ENCODE measurements at places on chromosomes 13 and 19. TPM values are rescaled to one million over a fixed set of nuclear protein-coding genes. Genes with fewer than 3 reads are reported as not detected.
A peak's percentile ranks its signal among the peaks of the same experiment; 100 is the strongest.

The ATP5F1D gene
- total RNA-seq: 656 TPM

DNA sequence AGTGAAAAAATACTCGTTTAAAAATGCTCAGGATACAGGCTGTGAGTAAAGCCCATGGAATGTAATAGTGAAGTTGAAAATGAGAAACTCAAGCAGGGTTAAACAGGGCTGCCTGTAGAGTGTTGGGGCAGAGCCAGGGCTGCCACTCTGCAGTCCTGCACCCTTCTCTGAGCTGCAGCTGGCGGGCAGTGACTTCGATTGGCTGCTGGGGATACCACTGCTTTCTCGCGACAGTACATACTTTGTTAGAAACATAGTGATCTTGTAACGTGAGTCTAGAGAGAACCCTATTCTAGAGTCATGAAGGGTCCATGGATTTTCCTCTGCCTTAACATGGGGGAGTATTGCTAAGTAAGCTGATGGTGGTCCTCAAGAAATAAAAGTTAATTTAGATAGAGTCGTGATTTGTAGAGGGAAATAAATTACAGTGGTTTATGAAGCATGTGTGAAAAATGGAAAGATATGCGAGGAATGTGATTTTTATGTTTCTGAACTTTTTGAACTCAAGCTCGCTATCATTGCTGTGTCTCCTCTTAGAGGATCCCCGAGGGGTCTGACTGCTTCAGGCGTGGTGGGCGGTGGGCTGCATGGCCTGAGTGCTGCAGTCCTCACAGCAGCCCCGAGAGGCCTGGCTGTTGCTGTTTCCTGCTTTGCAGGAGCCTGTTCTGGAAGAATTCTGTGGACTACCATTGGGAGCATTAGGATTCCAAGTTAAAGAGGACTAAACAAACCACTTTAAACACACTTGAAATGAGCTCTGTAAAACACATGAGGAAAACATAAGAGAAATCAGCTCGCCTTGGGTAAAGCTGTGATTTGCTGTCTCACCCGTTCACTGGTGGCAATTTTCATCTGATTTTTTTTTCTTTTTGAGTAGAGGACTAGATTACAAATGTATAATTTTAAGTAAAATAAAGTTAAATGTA lies 95.7 kb downstream of the ARHGEF7 start:
- peak; percentile 80 for DNase-seq

- DNase-seq: no peak
These were observed 14.7 kb upstream of the CEACAM6 start for GRCh38 chr19:41740415-41741243.

DNA sequence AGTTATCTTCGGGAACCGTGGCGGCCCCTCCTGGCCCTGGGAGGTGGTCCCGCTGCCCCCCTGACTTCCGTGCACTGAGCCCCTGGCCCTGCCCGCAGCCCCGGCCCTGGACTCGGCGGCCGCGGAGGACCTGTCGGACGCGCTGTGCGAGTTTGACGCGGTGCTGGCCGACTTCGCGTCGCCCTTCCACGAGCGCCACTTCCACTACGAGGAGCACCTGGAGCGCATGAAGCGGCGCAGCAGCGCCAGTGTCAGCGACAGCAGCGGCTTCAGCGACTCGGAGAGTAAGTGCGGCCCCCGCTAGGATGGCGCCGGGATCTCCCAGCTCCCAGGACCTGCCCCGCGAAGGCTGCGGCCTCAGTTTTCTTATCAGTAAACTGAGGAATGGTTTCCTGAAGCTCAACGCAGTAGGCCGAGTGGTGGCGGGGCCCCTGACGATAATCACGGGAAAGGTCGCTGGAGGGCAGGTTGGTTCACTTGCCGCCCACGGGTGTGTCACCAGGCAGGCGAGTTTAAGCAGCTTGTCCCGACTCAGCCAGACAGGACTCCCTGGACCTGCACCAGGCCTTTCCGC lies 924 bp downstream of the RGCC start:
- peak; percentile 74 for DNase-seq

- DNase-seq: peak; percentile 95
These were observed 3.9 kb upstream of the C19orf84 start for GRCh38 chr19:51394050-51394836.

The ZNF708 gene
- 4.3 TPM for total RNA-seq

The KLHL1 gene
- not detected for total RNA-seq

- DNase-seq: no peak
These were observed 678.1 kb downstream of the UQCRFS1 start for GRCh38 chr19:28534766-28535351.

DNA sequence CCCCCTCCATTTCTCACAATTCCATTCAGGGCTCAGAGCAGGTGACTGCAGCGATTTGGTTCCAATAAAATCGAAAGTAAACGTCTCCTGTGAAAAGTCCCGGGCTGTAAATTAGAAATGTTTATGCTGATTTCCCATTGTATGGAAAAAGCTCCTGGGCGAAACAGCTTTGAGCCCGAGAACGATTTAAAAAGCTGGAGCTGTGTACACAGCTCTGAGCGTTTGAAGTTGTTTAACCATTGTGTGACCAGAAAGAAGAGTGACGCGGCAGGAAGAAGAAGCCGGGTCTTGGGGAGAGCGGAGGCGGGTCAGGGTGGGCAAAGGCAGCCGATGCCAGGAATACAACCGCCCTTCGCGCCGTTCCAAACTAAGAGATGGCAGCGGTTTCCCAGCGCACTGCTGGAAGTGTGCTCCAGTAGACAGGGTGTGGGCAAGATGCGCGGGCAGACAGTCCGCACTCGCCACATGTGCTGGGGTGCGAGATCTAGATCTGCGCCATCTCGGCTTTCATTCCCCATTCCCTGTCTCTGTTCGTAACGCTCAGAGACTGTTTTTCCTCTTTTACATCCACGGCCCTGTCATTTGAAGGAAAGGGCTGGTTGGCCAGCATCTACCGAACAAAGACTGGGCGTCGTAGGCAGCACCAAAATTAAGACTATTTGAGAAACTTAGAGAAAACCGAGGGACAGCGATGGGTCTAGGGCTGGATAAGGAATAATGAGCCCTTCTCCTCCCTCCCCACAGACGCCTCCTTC lies 960 bp upstream of the GSX1 start:
- no peak for DNase-seq

DNA sequence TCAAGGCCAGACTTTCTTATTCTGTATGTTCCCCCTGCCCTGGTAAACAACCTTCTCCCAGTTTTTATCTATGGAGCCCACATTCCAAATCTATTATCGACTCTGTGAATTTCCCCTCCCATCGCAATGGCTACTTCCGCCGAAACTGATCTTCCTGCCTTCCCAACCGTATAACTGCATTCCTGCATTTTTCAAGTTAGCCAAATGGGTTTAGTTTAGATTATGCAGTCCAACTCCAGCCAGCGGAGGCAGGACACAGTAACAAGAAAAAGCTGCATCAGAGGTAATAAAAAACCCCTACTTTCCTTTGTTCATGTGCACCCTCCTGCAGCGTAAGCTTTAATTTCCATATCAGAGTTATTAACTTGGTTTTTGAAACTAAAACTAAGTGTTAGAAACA lies 112.2 kb upstream of the ZNF91 start:
- no peak for DNase-seq

The ARL11 gene
- 0.57 TPM for total RNA-seq

GRCh38 chr19:55325172-55325571 lies at the start of gene TMEM150B:
Gene TMEM150B, minus strand, starts transcription at chr19:55325341. Its CDS starts 4,305 bp downstream, at chr19:55321036.
- no peak for DNase-seq

GRCh38 chr19:48623556-48624066 lies 4.3 kb downstream of the SPHK2 start:
- no peak for DNase-seq

The ZNF506 gene
- 9.8 TPM for total RNA-seq

DNA sequence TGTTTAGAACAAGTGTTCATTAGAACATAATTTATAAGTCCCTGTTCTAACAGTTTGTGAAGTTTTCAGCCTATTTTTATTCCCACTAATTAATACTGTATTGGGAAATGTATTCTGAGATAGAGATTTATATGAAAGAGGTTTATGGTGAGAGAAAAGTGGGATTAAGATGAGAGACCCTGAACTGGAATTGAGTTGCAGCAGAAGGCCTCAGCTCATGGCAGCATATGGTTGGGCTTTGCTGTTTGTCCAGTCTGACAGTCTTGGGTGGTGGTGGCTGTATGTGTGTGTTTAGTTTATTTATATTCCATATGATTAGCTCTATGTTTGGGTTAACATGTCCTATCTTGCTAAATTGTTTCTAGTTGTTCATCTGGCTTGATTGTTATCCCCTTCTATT lies 575.1 kb downstream of the SLITRK5 start:
- DNase-seq: no peak

GRCh38 chr19:48513289-48514122 lies 1.9 kb upstream of the LMTK3 start:
- DNase-seq: peak; percentile 81

GRCh38 chr19:5563008-5563431 lies 4.7 kb downstream of the TINCR start:
- DNase-seq: no peak

All from Right ventricle myocardium inferior (tissue), 1 donor.